CD4-positive, CD25-positive, alpha-beta regulatory T cell (primary cell): ENCODE measurements at places on chromosomes 6 and 20.
A peak's percentile ranks its signal among the peaks of the same experiment; 100 is the strongest.

- DNase-seq = peak; percentile 17
Observed at GRCh38 chr6:36075656-36076055, 48.0 kb downstream of the MAPK14 start.

DNA sequence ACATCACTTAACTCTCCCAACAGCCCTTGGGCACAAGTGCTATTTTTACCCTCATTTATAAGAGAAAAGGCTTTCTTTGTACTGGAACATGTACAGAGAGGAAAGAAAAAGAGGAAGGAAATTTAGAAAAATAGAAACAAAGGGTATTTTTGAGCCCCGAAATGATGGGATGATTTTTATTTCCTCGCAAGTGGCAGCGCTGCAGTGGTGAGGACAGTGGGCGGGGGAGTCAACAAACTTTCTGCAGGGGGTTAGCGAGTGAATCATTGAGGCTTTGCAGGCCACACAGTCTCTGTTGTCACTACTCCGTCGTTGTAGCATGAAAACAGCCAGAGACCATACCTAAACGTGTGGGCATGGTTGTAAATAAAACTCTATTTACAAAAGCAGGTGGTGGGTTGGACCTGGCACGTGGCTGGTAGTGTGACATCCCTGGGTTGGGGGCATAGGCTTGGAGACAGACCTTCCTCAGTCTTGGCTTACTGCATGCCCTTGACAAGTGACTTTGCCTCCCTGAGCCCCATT is 25.5 kb upstream of the OCSTAMP start:
- DNase-seq = no peak

GRCh38 chr6:87745966-87746721 is 44.1 kb upstream of the AKIRIN2 start:
- DNase-seq = no peak

- no peak for DNase-seq
Observed at GRCh38 chr20:52824494-52825216, 147.5 kb upstream of the TSHZ2 start.

DNA sequence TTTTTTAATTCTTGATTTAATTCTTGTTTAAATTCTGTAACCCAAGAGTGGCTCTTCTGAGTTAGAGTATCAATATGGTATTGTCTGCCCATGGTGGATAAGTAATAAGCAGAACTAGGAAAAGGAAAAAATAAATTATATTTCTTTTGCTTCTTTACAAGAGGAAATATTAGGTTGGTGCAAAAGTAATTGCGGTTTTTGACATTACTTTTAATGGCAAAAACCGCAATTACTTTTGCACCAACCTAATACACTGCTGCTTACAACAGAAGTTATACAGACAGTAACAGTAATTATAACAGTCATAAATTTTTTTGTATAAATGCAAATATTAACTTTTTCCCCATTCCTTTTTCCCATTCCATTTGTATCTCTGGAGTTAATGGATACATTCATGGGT is 65.6 kb downstream of the HS3ST5 start:
- DNase-seq = no peak

DNA sequence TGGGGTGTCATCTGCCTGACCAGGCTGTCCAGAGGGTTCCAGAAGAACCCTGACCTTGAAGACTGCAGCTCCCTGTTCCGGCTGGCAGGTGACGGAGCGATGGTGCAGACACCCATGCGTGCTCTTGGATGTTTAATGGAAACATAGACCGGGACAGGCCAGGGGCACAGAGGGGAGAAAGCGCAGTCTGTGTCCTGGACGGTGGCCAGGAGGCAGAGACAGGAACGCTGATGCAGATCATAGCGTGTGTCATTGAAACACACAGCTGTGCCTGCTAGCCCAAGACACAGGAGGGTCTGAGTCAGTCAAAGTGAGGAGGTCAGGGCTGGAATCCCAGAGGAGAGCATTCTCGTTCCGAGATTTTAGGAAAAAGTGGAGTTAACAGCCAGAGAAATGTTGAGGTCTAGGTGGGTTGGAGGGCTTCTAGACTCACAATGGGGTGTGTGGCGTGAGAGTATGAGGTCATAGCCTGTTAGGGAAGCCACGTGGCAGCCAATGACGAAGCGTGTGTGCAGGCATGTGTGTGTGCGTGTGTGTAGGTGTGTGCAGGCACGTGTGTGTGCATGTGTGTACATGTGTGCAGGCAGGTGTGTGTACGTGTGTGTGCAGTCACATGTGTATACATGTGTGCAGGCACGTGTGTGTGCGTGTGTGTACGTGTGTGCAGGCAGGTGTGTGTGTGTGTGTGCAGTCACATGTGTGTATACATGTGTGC is 167.0 kb downstream of the ERMARD start:
- no peak for DNase-seq

DNA sequence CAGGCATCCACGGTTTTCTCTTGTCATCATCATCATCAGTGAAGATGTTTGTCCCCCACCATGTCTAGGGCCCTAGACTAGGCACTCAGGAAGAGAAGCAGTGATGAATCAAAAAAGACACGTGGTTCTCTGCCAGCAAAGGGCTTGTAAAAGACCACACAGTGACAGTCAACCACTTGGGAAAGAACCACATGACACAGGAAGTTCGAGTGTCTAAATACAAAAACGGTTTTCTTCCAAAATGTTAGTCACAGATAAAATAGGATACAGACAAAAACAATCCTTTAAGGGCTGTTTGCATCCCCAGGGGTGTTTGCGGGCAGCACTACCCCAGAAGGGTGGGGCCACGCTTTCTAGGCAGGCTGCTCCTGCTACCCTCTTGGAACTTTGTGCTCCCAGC is 356.8 kb upstream of the AGPAT4 start:
- DNase-seq = no peak

DNA sequence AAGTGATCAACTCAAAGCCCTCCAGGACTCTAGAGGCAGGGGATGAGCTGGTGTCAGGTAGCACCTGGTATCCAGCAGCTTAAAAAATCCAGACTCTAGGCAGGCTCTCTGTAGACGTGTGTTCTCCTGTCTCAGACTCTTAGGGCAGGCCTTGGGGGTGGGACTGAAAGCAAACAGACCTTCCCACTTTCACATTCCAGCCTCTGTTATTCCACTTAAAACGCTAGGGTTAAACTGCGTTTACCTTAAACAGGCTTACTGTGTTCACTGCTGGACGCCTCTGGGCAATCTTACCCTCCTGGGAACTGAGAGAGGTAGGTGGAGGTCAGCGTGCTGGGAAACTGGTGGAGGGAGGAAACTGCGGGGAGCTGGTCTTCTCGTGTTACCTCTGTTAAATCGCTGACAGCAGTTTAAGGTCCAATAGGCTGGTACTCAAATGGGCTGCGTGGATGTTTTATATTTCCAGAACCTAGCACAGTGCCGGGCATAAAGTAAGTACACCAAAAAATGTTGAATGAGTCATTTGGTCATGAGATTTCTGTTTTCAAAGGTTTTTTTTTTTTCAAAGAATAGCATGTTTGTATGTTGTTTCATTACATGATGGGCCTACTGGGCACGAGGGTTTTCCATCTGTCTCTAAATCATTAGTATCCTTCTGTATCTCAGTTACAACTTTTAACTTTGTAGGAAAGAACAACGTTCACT is at the start of gene GCNT2:
TSS of gene GCNT2 (plus strand) at position 248 of the 705 bp plus-strand sequence. CDS start 7,561 bp downstream, outside the sequence.
- no peak for DNase-seq

- no peak for DNase-seq
Observed at GRCh38 chr6:20498041-20498385, 36.2 kb upstream of the CDKAL1 start.

GRCh38 chr20:7722564-7722963 is 217.7 kb downstream of the HAO1 start:
- DNase-seq = no peak
